ENCODE measurements at places on chromosomes 16 and 17.

- no peak for DNase-seq
These were observed 63.7 kb downstream of the C16orf95 start for GRCh38 chr16:87253536-87253935.

DNA sequence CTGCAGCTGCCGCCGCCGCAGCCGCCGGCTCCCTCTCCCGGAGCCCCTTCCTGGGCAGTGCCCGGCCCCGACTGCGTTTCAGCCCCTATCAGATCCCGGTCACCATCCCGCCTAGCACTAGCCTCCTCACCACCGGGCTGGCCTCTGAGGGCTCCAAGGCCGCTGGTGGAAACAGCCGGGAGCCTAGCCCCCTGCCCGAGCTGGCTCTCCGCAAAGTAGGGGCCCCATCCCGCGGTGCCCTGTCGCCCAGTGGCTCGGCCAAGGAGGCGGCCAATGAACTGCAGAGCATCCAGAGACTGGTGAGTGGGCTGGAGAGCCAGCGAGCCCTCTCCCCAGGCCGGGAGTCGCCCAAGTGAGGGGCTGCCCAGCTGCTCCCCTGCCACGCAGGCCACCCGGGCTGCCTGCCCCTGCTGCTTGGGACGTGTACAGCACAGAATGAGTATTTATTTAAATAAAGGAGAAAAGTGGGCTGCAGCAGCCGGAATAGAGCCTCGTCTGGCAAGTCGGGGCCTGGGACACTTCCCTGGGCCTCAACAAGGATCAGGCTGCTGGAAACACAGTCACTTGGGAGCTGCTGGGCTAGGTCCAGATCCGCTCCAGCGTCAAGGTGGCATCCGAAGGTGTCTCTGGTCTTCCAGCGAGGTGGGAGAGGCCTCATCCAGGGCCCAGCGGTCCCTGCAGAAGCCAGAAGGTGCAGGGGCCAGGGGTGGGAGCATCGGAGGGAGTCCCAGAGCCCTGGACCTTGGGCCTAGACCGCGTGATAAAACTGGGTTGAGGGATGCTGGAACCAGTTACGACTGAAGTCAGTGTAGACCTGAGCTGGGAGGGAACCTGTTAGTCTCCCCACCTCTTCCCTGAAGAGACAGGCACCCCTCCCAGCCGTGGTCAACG lies 8.8 kb downstream of the TBX2 start:
- no peak for DNase-seq

DNA sequence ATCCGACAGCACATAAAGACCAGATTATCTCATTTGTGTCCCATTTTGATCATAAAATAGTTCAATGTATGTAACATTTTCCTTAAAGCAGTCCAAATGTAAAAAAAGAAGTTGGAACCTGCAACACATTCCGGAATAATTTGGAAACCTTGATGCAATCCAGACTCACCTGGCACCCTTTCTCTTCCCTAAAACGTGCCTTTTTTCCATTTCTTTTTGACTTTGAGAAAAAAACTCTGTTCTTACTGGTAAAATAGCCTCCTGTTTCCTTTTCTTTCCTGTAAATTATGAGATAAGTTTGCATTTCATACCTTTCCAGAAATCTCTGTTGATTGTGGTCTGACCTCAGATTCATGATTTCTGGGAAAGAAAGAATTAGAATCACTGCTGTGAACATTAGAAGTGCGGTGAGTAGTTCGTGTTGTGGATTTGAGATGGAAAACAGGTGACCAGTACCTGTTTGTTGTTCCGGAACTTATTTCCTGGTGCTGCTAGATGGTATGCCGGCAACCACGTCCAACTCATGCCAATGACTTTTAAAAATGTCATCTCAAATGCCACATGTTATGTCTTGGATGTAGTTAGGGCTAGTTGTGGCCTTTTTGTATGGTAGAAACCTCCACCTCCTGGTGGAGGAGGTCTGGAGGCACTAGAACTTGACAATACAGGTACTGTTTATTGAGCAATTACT lies 108.1 kb downstream of the SOCS1 start:
- DNase-seq = no peak

- peak; percentile 20 for DNase-seq
These were observed 3.2 kb downstream of the SOST start for GRCh38 chr17:43755389-43755875.

- DNase-seq = no peak
These were observed 143.8 kb downstream of the CPPED1 start for GRCh38 chr16:12659871-12660270.

DNA sequence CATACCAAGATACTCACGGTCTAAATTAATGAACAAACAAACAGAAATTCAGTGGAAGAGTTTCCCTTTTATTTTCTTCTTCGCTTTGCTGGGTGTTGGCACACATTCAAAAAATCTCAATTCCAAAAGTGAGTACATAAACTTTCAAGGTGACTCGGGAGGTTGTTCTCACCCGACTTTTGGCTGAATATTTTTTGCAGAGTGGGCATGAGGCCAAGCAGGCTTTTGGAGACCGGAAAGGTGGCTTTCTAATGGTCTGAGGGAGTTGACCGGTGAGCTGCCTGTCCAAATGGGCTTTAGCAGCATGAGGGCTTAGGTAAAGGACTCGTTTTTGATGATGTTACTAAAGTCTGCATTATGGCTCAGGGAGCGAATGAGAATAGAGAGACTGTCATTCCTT lies 318.7 kb downstream of the CPPED1 start:
- no peak for DNase-seq

DNA sequence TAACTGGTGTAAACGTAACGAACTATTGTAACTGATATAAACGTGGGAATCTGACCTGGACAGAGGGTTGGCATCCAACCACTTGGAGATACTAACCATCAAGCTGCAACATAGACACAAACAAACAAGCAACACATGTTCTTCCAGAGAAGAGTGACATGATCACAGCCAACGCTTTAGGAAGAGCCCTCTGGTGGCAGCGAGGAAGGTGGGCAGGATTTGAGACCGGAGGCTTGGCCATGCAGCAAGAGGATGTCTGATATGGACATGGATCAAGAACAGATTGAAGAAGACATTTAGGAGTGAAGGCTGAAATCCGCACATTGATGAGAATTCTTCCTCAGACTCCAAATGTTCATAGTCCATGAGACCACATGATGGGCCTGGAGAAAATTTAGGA lies 40.3 kb upstream of the TNRC6A start:
- DNase-seq = no peak

DNA sequence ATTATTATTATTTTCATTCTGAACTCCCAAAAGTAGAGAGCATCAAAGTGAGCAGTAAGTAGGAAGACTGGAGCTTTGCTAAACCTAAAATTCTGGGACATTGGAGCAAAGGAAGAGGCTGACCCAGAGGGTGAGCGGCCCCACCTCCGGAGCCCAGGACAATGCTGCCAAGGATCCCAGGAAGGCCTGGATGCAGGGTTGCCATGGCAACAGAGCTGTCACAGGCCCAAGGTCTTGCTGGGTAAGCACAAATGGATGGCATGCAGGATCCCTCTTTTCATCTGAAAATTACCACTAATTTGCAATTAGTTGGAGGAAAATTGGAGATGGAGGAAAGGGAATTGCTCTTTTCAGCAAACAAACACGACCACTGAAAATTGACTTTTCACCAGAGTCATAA lies 457.9 kb upstream of the CDH5 start:
- DNase-seq = no peak

- no peak for DNase-seq
These were observed 502.6 kb downstream of the TMEM114 start for GRCh38 chr16:8087597-8088289.

- DNase-seq = no peak
These were observed 68.9 kb upstream of the METRNL start for GRCh38 chr17:83010206-83011200.

DNA sequence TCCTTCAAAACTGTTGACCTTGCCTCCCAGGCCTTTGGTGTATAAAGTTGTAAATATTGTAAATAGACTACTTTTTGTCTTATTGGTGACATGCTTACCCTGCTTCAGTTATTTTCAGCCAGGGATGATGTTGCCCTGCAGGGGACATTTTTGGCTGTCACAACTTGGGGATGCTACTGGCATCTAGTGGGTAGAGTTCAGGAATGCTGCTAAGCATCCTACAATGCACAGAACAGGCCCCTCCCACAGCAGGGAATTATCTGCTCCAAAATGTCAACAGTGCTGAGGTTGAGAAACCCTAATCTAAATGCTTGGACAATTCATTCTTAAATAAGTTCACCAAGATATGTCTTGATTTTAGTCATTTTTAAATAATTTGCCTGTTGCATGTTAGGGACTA lies 459.8 kb downstream of the PMP22 start:
- DNase-seq = no peak

DNA sequence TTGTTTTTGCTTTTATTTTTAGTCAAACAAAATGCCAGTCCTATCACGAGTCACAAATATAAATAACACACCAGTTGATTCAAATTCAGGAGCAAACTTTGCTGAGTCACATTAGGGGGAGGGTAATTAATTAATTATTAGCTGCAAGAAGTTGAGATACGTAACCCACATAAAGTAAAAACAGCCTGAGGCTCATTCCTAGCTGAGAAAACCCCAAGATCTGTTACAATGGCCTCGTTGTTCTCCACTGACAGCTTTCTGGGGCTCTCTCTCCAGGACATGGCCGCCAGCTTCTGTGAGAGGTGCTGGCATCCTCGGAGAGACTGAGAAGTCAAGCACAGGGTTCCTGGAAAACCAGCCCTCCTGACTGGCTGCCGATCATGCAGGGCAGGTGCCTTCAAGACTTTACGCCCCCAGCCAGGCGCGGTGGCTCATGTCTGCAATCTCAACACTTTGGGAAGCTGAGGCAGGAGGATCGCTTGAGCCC lies 11.1 kb downstream of the RAB40B start:
- no peak for DNase-seq

GRCh38 chr16:84932681-84933080 lies 78.7 kb downstream of the ZDHHC7 start:
- no peak for DNase-seq

DNA sequence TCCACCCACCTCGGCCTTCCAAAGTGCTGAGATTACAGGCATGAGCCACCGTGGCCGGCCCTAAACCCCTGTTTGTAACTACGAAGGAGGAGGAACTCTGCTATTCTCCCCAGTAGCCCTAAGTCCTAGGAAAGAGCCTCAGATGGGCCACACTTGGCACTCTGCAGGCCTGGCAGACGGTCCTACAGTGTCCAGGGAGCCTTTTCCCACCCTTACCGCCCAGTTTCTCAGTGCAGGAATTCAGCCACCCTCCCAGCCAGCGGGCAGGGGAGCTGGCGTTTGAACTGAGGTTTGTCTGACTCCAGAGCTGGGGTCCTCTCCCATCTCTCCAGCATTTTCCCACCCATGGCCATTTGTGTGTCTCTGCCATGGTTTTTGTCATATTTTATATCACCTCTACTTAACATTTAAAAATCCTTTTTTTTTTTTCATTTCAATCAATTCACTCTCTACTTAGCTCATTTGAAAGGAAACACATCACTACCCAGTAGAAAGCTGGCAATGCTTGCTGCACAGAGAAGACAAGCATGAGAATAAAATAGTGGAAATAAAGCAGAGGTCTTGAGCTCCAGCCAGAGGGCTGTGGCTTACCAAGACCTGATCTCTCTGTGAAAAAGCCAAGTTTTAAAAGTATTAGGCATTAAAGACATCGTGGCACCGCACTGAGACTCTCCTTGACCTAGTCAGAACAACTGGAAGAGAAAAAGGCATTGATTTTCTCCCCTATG lies 34.9 kb downstream of the BCO1 start:
- DNase-seq = no peak

DNA sequence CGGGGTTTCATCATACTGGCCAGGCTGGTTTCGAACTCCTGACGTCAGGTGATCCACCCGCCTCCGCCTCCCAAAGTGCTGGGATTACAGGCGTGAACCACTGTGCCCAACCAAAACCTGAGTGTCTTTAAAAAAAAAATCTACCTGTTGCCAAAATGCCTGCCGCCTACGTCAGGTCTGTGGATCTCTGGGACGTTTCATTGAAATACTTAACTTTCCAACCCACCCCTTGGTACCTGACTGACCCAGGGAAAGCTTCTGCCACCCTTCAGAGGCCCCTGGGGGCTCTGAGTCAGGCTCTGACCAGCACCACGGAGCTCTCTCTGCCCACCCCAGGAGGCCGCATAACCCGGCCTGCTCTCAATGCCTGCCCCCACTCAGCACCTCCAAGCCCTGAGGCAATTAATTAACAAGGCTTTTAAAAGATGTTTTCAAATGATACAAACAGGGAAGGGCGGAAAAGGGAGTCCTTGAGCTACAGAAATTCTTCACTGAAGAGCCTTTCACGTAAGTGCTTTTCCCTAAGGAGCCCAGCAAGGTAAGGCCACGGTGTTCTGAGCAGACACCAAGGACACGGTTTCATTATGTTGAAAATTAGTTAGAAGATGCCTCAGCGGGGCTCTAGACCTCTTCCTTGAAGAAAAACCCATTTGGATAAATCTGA lies 29.3 kb upstream of the GSG1L start:
- DNase-seq = no peak

DNA sequence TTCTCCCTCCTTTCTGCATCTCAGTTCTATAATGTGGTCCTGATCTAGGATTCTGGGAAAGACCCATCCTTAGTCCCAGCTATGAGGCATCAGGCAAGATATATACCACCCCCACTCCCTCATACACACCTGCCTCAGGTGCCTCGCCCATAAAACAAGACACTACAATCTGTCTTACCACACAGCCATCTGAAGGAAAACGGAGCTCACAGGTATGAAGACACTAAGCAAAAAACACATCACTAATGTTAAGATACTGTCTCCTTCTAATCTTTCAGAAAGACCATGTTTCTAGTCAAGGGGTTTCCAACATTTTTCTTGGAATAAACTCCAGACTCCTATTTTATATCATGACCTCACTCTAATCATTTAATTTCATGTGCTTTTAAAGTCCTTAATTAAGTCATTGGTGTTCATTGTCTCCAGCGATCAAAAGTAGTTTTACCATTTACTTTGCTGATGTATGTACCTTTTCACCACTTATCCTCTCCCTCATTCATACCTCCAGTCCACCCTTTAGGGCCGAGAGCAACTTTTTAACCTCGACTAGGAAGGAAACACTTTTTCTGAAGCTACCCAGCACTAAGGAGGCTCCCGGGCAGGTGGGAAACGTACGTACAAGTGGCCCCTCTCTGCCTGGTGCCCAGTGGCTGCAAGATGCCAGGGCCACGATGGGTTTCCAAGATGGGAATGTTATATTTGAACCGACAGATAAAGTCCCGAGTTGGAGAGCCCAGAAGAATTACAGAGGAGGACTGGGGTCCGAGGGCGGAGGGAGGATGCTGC lies 979 bp downstream of the MAP3K14 start:
- DNase-seq = no peak

DNA sequence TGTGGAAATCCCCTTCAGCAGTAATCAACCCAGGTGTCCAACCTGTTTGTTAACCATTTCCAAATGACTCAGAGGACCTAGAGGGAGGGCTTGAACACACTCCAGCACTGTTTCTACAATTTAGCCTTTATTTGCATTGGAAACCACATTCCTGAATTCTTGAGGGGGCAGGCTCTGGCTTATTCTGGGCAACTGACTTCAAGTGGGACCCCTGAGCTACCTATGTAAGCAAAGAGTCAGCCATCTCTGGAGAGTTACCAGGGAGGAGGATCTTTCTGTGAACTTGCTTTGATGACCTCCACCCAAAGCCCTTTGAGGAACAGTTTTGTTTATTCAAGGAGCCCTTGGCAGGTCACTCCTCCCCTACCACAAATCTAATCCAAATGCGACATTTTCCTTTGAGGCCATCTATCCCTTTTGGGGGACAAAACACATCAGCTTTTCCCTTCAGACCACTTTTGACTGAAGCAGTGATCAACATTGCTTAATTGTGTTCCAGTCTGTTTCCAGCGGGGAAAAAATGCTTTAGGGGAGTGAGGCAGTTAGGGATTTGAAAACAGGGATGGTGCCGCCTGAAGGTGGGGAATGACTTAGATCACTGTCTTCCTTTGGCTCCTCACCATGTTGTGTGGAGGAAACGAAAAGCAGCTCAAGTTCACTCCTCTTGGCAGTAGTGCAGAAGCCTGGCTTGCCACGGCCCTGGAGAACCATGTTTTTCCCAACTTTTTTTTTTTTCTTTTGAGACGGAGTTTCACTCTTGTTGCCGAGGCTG lies 46.2 kb downstream of the TUBD1 start:
- no peak for DNase-seq
